Stimulated activated CD4-positive, alpha-beta T cell treated with anti-CD3 and anti-CD28 coated beads, Interleukin-15, amount 100 ng/mL, for 48 hours (primary cell): ENCODE measurements at places on chromosomes 3 and 15.

DNA sequence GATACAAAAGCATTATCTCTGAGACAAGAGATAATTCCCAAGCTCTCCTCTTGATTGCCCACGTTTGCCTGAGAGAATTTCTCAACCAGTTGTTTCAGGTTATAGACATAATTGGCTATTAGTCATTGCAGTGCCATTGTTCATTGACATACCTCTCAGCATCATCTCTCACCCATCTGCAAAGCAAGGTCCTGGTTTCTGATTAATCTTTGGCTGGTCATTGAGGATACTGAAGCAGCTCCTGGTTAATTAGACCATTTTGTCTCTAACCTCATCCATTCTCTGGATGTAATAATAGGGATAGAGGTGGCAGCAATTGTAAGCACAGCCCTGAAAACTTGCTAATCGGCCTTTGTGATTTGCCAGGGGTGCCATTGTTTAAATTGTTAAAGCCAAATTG lies 104.2 kb downstream of the CNTN6 start:
- DNase-seq, result no peak

GRCh38 chr3:32862247-32862935 lies 44.6 kb downstream of the TRIM71 start:
- DNase-seq, result no peak

DNA sequence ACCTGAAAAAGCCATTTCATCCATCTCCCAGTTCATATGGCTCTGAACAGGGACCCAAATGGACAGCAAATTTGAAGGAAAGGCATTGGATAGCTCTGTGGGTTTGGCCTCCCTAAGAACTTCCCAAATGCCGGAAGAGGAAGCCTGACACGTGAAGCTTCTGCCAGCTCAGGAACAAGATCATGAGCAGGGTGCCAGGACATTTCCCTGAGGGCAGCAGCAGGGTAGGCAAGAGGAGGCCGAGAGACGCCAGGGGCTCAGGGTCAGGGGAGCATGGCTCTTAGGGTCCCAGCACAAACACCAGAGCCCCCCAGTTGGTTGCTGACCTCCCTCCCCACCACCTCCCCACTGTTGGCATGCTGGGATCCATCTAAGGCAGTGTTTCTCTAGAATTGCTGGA lies 187.5 kb downstream of the MEGF11 start:
- DNase-seq, result no peak

- no peak for DNase-seq
Observed at GRCh38 chr3:195035345-195036202, 235.4 kb downstream of the XXYLT1 start.

DNA sequence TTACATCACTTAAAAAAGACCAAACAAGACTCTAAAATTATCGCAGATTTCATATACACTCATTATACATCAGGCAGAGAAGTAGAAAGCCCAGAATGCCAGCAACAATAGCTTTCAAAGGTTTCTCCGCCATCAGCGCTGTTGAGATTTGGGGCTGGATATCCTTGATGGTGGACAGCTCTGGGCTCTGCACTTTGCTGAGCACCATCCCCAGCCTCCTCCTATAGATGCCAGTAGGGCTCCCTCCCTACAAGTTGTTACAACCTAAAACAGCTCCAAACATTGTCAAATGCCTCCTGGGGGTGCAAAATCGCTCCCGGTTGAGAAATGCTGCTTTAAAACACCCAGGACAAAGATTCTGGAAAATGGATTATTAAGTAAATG lies 73.5 kb downstream of the ATP10A start:
- DNase-seq, result no peak
